Cardiac muscle cell (in vitro differentiated cells and primary cell): ENCODE measurements at places on chromosomes 6 and 20. TPM values are rescaled to one million over a fixed set of nuclear protein-coding genes. Genes with fewer than 3 reads are reported as not detected.
A peak's percentile ranks its signal among the peaks of the same experiment; 100 is the strongest.

DNA sequence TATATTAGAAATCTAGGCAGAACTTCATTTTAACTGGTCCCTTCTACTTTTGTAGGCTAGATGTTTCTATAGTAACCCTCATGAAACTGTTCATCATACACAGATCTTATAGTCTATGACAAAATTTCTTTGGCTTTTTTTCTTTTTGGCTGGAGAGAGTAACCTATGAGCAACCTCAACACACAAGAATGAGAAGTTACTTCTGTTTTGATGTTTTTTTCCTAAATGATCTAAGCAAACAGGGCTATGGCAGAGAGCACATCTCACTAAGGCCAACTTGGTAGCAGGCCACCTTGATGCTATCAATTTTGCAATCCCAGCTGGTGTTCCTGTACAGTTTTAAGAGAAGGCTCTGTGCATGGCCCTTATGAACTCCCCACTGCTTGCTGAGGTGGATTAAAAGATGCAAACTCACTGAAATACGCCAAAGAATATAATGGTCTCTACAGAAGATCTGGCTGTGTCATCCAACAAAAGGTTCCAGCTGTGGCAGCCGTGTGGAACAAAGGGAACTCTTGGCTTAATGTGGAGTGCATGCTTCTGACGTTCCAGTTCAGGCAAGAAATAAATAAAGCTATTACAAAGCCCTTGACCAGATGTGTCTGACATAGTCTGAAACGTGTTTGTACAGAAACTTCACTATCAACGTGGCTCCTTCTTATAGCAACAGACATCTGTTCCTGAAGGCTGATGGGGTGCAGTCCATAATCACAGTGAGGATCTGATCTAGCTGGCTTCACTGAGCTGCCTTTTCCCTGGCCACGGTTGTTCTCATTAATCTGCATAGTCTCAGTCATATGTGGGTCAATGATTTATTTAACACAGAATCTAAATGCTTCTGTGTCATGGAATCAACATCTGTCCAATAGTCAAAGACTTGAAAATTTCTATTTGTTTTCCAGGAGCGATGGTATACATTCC is 481.1 kb downstream of the BMP2 start:
- no peaks in the 10 kb centered on the region for H3K27me3 ChIP-seq
- no peak overlapping the region for H3K27ac ChIP-seq
- H3K36me3 ChIP-seq = no peaks in the 10 kb centered on the region
- H3K4me3 ChIP-seq = no peak overlapping the region
- DNase-seq = no peak

- H3K4me3 ChIP-seq = no peak overlapping the region
- H3K36me3 ChIP-seq = no peaks in the 10 kb centered on the region
- peak; percentile 99 for DNase-seq
- peaks cover 20% of the 10 kb centered on the region for H3K4me1 ChIP-seq
- H3K27me3 ChIP-seq = no peaks in the 10 kb centered on the region
Measured at GRCh38 chr6:52517502-52518278, 59.2 kb downstream of the TRAM2 start.

DNA sequence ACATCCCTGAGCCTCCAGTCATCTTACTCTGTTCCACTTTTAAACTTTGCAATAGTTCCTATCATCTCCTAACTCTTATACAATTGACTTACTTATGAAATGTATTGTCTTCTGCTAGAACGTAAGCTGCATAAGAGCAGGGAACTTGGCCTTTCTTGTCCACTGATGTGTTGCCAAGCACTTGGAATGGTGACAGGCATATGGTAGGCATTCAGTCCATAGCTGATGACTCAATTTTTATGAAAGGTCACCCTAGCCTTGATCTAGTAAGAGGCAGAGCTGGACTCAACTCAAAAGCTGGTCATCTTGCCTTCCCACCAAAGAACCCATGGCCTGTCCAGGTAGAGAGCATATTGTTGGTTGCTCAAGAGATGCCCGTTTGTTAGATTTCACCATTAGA is 82.4 kb upstream of the FAM184A start:
- peaks cover 3% of the 10 kb centered on the region for H3K4me1 ChIP-seq
- no peaks in the 10 kb centered on the region for H3K27me3 ChIP-seq
- no peak overlapping the region for H3K4me3 ChIP-seq
- DNase-seq = no peak

DNA sequence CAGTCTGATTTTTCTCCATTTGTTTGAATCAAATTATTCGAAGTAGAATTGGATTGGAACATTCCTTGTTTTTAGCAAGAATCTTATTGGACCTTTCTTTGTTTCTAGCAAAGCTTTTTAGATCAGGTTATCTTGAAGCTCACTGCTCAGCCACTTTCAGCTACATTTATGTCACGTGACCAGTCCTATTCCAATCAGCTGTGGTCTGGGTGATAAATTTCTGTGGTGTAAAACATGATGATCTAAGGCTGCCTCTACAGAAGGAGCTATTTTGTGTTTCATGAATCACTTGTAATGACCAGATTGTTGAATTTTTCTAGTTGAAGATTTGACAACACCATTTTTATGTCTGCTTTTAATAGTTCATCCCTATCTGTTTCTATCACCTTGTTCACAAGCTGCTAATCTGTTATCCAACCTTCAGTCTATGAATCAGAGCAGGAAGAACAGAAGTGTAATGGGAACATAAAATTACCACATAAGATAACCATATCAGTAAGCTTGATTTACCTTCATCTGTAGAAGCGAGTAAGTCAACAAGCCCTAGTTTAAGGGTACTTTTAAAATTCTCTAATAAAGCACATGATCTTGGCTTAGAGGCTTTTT is 101.0 kb upstream of the MAP3K7 start:
- no peak for DNase-seq
- H3K27me3 ChIP-seq = no peaks in the 10 kb centered on the region
- peaks cover 3% of the 10 kb centered on the region for H3K4me1 ChIP-seq
- no peaks in the 10 kb centered on the region for H3K36me3 ChIP-seq
- H3K27ac ChIP-seq = no peak overlapping the region

GRCh38 chr20:16445482-16445881 is 127.8 kb downstream of the KIF16B start:
- H3K27me3 ChIP-seq = no peaks in the 10 kb centered on the region
- DNase-seq = no peak
- no peaks in the 10 kb centered on the region for H3K36me3 ChIP-seq
- no peak overlapping the region for H3K4me3 ChIP-seq
- no peak overlapping the region for H3K27ac ChIP-seq

- peaks cover 23% of the 10 kb centered on the region for H3K4me1 ChIP-seq
- no peaks in the 10 kb centered on the region for H3K27me3 ChIP-seq
- no peaks in the 10 kb centered on the region for H3K36me3 ChIP-seq
- H3K27ac ChIP-seq = no peak overlapping the region
Measured at GRCh38 chr6:161840380-161840779, 566.5 kb upstream of the AGPAT4 start.

DNA sequence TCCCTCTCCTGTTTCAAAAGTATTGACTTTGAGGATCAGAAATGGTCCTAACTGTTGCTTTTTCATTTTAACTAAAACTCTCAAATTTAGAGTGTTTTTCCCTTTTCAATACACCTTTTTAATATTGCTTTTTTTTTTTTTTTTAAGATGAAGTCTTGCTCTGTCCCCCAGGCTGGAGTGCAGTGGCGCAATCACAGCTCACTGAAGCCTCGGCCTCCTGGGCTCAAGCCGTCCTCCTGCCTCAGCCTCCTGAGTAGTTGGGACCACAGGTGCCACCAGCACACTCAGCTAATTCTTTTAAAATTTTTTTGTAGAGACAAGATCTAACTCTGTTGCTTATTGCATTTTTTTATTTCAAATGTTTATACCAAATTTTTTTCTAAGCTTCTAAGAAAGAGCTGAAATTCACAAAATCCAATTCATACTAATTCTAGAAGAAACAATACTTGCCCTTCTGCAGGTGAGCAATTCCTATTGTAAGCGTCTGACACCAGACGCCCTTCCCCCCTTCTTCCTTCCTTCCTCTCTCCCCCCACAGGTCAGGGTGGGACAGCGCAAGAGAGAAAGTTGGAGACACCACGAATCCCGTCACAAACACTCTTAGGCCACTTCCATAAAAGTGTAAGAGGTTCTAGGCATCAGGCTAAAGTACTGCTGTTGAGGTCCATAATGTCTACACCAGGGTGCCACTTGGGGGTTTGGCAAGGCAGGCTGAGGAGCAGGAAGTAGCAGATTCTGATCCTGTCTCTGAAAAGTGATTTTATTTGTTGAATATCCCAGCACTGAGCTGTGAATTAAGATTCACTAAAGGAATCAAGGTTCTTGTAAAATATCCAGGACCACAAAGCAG is 12.8 kb downstream of the DLL1 start:
- no peaks in the 10 kb centered on the region for H3K4me1 ChIP-seq
- H3K27me3 ChIP-seq = peaks cover 17% of the 10 kb centered on the region
- H3K36me3 ChIP-seq = no peaks in the 10 kb centered on the region

RIMS1 gene
- 0.92 and 0.95 TPM in 2 replicates for total RNA-seq

SLC17A2 gene
- not detected in 2 replicates for total RNA-seq

C6orf132 gene
- total RNA-seq = 1.7 and 2.7 TPM in 2 replicates
